ENCODE measurements at places on chromosomes 11 and 22.

DNA sequence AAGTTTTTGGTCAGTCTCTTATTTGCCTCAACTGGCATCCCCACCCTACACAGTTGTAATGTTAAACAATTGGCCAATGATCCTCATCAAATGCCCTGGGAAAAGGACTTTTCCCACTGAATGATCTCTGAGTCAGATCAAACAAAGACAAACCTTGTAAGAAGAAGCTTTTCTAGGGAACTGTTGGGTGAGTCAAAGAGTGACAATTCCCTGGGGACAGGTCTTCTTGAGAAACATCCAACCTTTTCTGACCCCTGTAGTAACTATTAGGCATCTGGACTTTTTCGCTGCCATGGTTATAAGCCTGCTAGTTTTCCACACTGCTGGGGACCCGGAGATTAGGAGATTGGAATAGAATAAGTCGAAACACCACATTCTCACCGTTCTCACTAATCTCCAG lies 789.8 kb upstream of the API5 start:
- DNase-seq: no peak

DNA sequence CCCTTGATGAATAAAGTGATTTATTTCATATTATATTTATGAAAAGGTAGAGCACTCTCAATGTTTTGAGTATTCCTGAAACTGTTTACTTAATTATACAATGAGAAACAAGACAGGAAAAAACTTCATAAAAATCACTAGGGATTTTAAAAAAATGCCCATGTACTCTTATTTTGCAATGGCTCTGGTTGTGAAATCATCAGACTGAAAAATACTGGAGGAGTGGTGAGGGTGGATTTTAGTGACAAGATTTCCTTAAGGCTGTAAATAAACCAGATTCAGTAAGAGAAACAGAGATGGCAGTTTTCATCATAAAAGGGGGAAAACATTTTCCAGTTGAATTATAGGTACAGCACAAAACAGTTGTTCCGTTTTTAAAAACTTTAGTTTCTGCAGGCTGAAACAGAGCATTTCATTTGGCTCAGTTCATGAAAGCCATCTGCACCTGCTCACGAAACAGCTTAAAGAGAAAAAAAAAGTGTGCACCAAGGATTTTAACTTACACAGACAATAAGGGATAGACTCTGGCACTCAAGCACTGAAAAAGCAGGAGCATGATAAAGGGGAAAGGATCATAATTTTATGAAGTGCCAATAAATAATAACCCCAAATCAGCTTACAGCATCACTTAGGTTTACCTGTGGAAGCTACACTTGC lies 100.7 kb downstream of the MAML2 start:
- peak; percentile 89 for DNase-seq

DNA sequence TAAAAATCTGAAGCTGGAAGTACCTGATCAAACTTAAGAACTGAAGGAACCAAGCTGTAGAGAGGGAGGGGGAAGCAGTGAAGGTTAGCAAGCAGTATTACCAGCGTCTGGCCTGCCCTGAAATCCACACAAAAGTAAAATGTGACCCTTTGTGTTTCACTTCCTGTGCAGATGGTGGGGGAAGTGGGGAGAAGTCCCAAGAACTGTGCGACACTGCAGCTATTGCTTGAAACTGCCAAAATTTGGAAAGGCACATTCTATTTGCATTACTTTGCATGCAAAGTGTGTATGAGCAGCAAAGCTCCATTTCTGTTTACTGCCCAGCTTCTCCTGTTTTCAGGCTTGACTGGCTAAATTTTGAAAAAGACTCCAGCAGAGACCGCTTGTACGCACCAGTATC lies 72.1 kb upstream of the BMAL1 start:
- DNase-seq: peak; percentile 58

DNA sequence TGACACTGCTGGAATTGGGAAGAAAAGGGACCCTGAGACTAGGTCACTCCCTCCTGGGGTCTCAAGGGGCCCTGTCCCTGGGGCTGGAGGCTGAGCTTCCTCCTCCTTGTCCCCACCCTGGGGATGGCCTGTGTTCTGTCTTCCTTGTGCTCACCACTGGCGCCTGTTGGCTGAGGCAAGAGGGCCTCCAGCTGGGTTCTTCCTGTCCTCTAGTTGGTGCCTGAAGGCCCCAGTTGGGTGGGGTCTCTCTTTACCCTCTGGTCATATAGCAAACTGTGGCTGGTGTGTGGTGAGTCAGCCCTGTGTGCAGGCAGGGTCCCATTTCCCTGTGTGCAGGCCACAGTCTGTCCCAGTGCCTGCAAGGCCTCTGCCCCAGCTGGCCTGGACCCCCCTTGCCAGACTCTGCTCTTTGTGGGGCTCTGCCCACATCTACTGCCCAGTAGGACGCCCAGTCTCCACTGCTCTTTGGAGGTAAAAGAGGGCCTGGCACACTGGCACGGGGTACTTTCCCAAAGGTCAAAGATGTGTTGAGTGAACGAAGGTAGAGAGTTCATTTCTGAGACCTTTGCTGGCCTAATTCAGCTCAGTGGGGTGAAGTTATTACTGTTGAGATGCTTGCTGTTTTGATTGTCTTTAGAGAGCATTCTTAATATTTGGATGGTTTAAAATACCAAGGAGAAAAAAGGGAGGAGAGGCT lies 55.1 kb upstream of the CLDN5 start:
- no peak for DNase-seq

GRCh38 chr11:5288108-5288905 lies 13.4 kb downstream of the OR51B4 start:
- no peak for DNase-seq

DNA sequence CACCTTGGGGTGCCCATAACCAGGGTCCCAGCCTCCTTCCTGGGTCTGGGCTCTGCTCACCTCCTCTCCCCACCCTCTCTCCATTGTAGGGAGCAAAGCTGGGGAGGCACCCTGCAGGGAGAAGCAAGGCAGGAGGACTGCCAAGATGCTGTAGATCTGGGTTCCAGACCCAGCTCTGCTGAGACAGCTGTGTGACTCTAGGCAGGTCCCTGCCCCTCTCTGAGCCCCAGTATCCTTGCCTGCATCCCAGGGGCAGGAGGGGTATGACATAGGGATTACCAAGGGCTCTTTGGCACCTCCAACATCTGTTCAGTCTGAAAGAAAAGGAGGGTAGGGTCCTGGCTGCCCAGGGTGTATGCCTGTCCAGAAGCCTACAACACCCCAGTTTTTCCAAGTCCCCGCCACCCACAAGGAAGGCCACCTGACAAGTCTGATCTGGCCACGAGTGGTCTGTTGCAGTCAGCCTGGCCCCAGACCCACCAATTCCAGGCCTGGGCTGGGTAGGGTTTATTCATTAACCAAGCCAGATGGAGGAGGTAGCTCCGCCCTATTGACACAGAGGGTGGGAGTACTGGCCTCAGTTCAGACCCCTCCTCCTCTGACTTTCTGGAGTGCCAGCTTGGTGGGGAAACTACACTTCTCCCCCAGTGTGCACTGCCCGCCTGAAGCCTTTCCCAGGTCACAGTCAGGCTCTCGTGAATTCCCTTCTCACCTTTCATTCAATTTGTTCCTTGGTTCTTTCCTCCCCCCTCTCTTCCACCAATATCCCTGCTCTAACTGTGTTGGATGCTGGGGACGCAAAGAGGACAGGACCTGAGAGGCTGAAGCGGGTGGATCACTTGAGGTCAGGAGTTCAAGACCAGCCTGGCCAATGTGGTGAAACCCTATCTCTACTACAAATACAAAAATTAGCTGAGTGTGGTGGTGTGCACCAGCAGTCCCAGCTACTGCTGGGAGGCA lies 15.0 kb downstream of the STARD10 start:
- no peak for DNase-seq

- peak; percentile 71 for DNase-seq
Observed at GRCh38 chr11:60950933-60951605, 907 bp downstream of the SLC15A3 start.

DNA sequence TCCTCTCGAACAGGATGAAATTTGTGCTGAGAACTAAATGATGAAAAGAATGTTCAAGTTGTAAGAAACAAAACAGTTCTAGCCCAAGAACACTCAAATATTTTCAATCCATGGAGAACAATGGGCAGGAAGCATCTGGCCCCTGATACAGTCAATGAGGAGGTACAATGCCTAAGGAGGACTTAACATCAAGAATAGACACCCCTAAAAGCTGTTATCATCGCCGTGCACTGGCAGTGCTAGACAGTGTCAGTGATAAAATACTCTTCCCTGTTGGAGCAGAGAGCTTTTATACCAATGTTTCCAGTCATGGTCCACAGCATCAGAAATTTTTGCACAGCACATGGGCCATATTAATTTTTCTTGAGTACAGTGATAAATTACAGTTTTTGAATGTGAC lies 20.2 kb upstream of the VSTM5 start:
- no peak for DNase-seq

- no peak for DNase-seq
Observed at GRCh38 chr11:119710417-119710816, 18.6 kb downstream of the NECTIN1 start.

GRCh38 chr11:65942531-65942930 lies 2.7 kb upstream of the TSGA10IP start:
- DNase-seq: no peak
